ENCODE measurements at places on chromosomes 5 and 9. TPM values are rescaled to one million over a fixed set of nuclear protein-coding genes. Genes with fewer than 3 reads are reported as not detected.

The SRA1 gene
- 80.6 TPM for polyA plus RNA-seq

The CCDC180 gene
- polyA plus RNA-seq: 3.8 TPM

The CBY3 gene
- 0.18 TPM for polyA plus RNA-seq

The AMBP gene
- not detected for polyA plus RNA-seq

The SLC34A3 gene
- polyA plus RNA-seq: 0.24 TPM

The RLN2 gene
- 6.1 TPM for polyA plus RNA-seq

The PHAX gene
- polyA plus RNA-seq: 46.0 TPM

DNA sequence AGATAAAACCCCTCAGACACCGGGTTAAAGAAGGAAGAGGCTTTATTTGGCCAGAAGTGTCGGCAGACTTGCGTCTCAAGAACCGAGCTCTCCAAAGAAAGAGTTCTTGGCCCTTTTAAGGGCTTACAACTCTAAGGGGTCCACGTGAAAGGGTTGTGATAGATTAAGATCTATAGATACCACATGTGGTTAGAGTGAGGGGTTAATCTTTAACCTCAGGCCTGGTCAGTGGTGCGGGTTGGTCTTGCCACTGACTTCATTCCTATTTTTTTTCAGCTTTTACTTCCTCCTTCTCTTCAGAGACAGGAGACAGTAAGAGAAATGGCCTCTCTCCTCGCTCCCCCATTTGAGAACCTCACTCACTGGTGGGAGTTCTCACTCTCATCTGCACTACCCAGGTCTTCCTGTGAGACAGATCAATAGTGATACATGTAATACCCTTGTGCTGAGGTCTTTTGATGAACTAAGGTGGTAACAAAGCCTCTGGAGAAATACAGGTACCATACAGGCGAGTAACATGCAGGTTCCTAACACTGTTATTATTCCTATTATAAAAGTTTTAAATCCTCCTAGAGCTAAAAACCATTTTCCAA, 52.4 kb upstream of the COX7C start:
- no peak for DNase-seq

DNA sequence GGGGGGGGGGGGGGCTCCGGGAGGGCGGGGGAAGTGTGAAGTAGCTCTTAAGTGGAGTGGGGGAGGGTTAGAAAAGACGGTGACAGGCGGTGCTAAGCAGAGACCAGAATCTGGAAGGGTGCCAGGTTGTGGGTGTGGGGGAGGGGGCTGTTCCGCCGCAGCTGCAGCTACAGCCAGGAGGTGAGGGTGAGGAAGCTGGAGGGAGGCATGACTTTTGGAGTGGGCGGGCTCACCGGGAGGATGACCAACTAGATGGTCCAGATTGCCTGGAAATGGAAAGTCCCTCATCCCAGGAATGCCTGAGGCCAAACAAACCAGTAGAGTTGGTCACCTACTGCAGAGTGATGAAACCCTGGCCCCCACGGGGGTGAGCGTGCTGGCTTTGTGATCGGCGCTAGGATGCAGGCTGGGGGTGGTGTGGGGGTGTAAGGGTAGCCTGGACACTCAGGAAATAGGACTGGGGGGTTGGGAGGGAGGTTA, 158.1 kb upstream of the SHB start:
- peak; percentile 94 for DNase-seq

DNA sequence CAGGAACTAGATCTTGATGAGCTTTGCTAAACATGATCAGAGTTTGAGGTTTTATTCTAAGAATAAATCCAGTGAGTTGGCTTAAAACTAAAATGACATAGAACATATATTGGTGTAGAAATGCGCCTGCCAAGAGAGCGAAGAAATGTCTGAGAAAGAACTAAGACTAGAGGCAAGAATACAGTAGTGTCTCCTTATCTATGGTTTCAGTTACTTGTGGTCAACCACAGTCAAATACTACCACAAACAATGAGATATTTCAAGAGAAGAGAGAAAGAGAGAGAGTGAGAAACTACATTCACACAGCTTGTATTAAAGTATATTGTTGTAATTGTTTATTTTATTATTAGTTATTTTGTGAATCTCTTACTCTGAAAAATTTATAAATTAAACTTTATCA, 254.4 kb upstream of the CDH10 start:
- no peak for DNase-seq

DNA sequence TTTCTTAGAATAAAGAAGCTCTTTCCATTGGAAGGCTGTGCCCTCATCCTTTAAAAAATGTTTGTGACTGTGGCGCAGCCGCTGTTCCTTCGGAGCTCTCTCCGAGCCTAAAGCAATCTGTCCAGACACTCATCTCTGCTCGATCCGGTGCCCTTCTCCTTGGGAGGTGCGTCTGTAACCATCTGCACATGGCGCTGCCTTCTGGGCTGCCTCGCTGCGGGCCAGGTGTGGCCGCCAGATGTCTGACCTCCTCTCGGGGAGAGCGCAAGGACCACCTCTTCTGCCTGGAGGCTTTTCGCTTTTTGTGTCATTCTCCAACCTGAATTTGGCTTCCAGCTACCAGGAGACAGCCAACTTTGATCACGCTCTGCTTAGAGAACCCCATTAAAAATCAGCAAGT, 153.4 kb upstream of the PTCH1 start:
- DNase-seq: no peak

DNA sequence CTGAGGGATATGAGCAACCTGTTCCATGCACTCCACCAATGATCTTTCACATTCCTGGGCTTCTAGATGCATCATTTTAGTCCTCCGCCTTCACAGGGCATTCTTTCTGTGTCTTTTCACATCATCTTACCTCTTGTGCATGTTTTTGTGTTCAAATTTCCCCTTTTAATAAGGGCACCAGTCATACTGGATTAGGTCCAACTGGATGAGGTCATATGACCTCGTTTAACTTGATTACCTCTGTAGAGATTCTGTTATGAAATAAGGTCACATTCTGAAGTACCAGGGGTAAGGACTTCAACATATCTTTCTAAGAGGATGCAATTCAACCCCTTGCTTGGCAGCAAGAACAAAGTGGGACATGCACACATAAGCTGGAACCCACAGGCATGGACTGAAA, 335.3 kb upstream of the TLE4 start:
- no peak for DNase-seq

- DNase-seq: no peak
Measured at GRCh38 chr5:118863345-118863744, 125.0 kb downstream of the DTWD2 start.

DNA sequence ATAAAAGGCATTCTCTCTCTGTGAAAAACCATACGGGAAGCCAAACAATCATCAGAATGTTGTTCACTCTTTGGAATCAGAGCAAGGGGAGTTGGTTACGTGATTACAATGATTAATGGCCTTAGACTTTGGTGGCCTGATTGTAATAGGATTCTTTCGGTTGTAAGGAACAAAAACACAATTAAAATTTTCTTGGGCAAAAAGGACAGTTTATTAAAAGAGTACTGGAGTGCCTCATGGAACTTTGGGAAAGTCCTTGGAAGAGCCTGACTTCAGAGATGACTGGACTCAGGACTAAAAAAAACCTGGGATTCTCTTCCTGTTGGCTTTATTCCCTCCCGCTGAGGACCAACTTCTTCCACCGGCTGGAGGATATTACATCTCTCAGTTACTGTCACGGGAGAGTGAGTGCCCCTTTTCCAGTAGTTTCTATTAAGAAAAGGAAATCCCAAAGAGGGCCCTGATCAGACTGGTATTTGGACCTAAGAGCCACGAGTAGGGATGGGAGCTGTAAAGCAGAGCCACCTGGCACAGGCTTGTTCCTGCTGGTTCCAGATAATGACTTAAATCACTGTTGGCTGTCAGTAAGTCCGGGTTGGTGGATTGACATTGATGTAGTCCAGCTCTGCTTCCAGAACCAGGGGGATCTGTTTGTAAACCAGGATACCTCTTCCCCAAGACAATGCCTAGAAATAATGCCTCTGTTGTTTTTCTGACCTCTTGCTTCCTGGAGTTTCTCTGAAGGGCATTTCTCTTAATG, 53.9 kb downstream of the CFAP95 start:
- no peak for DNase-seq

DNA sequence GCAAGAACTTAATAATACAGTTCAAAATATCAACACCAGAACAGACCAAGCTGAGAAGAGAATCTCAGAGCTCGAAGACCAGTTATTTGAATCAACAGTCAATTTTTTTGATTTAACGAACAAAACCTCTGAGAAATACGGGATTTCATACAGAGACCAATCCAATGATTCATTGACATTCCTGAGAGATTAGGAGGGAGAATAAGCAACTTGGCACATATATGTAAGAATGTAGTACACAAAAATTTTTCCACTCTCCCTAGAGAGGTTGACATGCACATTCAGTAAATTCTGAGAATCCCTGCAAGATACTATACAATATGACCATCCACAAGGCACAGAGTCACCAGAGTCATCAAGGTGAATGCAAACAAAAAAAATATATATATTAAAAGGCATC, 1577.3 kb upstream of the C9orf72 start:
- peak; percentile 16 for DNase-seq

GRCh38 chr9:70614786-70615463, 200.5 kb upstream of the KLF9 start:
- DNase-seq: no peak

DNA sequence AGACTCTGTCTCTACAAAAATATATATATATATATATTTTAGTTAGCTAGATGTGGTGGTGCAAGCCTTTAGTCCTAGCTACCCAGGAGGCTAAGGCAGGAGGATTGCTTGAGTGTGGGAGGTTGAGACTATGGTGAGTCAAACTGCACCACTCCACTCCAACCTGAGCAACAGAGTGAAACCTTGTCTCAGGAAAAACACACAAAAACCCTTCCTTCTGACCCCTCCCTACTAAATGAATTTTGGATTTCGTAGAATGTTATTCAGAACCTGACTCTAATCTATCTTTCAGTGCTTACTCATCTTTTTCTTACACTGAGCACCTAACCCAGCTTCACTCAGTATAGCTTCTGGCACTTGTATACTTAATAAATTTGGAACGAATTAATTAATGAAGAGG, 35.2 kb upstream of the IL7R start:
- DNase-seq: no peak

- DNase-seq: no peak
Measured at GRCh38 chr5:82359272-82359671, 81.1 kb upstream of the RPS23 start.

DNA sequence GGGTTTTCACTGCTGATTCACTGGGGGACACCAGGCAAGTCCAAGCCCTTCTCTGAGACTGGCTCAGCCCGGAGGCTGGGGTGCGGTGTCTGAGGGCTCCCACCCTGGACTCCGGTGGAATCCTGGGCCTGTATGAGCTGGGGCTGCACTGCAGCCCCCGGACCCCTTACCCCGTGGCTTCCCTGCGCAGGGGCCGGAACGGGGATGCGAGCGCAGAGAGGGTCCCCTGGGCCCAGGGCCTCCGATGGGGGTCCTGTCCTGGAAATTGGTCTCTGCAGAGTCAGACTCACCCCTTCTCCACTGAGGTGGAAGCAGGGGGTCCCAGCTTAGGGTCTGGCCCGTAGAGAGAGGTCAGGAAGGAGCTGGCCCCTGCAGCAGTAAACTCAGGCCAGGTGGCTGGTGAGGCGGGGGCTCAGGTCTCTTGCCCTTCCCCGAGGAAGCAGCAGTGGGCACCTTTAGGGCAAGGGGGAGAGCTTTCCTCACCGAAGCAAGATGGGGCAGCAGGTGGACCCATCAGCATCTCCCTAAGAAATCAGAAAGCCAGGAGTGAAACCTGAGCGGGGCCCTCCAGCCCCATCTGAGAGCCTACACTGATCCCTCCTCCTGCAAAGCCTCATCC, 1.6 kb upstream of the VAV2 start:
- no peak for DNase-seq

DNA sequence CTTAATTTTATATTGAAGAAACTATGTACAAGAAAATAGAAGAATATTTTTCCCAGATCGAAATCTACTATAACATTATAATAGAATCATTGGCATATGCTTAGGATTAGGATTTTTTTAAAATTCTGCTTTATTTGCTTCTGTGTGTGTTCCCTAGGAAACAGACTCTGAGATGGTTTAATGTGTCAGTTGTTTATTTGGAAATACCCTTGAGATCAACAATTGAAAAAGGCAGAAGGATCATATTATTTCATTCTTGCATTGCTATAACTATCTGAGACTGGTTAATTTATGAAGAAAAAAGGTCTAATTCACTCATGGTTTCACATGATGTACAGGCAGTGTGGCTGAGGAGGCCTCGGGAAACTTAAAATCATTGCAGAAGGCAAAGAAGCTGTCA, 622.6 kb downstream of the PRR16 start:
- DNase-seq: no peak
